Effector CD8-positive, alpha-beta T cell (primary cell): ENCODE measurements at places on chromosomes 2 and 18.

DNA sequence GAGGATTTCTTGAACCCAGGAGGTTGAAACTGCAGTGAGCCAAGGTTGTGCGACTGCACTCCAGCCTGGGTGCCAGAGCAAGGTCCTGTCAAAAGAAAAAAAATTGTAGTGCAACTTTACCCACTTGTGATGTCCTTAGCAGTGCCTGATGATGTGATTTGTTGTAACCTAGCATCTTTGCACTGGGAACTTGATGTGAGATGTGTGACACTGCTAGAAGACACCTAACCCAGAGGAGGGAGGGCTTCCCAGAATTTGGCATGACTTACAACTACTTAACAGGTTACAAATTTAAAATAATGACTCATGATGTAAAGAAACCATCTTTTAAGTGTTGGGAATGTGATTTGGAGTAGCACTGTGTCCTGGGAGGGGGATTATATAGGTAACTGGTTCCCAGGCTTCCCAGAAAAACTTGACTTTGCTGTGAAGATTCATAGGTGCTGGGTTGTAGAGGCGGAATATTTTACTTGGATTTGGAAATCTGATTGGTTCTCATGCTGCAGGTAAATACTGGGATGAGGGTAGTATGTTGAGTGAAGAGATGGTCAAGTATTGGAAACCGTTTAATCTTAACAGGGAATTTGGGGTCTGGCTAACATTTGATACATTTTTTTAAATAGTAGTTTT, 3.7 kb downstream of the EEF1B2 start:
- no peak for DNase-seq

GRCh38 chr2:45836316-45836715, 184.8 kb downstream of the PRKCE start:
- no peak for DNase-seq

- DNase-seq: no peak
These were observed 194.0 kb downstream of the ACTR3 start for GRCh38 chr2:114083717-114084387.

DNA sequence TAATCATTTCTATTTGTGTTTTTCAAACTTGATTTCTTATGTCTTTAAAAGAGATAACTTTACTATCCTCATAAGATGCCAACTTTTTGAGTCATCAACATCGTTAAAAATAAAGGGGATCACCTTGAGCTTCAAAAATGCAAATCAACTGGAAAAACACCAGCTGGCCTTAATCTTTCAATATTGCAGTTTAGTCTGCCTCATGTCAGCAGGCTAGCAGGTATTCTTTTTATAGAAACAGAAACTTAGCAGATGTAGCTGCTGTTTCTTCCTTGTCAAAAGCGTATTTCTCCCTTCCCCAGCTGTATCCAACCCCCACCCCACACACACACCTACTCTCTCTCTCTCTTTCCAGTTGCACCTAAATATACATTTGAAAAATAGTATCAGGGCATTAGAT, 154.1 kb upstream of the ZNF804A start:
- DNase-seq: no peak

GRCh38 chr18:48321121-48321520, 88.1 kb downstream of the ZBTB7C start:
- no peak for DNase-seq

DNA sequence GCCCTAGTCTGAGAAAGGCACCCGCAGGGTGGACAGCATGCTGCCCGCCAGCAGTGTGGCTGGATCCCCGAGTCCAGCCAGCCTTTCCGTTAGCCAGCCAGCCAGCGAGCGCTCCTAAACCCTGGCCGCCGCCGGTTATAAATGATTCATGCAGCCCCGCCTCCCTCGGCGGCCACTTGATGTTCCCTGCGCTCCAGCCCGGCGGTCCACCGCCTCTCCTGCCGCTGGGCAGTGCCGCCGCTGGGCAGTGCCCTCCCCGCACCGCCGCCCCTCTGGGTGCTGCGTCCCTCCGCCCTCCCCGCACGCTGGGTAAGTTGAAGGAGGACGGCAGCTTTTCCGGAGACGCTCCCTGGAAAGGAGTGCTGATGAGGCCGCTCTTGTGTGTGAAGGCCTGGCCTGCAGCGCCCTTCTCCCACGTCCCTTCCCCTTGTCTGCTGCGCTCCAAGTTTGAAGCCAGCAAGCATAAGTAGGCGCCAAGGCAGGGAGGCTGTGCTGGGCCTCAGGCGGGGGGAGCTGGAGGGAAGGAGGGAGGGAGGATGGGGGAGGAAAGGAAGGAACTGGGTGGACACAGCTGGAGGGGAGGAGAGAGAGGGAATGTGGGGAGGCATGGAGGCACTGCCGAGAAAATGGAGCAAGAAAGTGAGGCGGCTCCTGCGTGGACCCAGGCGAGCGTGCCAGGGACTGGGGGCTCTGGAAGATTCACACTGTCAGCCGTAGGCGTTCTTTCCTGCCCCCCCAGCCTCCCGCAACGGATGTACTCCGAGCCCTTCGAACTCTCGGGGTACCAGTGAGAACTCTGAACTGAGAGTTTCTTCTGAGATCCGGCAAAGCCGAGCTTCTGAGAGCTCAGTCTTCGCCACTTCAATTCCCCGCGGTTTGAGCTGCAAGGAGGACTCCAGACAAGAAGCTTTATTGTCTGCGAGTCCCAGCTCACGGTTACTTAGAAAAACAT, 131.9 kb downstream of the GLI2 start:
- no peak for DNase-seq

GRCh38 chr2:88897715-88898114, 206.2 kb downstream of the RPIA start:
- DNase-seq: no peak

DNA sequence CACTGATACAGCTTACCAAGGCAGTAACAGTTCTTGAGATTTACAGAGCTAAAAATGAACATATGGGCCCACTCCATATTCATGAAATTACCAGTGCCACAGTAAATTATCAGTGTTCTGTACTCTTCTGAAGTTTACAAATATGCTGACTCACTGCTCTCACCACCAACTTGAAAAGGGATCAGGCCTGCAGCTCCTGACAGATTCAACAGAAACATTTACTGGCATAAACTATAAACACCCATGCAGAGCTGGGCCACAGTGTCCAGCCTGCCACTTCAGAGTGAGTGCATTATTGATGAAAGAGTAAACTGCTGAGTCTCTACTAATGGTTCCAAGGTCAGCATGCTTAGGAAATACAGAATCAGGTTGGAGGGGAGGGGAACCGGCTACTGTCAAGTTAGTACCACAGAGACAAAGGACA, 83.1 kb downstream of the FARSB start:
- DNase-seq: no peak

DNA sequence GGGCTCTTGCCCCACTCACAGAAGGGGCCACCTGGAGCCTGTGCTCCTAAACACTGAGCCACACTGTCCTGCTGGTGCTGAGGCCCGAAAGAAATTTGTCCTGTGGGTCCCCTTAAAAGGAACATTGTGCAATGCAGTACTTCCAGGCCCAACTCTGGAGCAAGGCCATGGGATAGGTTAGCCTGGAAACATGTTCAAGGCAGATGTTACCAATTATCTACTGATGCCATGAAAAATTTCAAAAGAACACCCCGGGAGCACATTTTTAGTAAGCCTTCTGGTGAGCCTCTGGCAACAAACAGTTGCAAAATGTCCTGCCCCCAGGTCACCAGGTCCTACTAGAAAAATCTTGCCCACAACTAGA, 12.3 kb upstream of the PTMA start:
- DNase-seq: no peak

GRCh38 chr2:20635675-20636584, 15.0 kb downstream of the HS1BP3 start:
- DNase-seq: peak; percentile 12

DNA sequence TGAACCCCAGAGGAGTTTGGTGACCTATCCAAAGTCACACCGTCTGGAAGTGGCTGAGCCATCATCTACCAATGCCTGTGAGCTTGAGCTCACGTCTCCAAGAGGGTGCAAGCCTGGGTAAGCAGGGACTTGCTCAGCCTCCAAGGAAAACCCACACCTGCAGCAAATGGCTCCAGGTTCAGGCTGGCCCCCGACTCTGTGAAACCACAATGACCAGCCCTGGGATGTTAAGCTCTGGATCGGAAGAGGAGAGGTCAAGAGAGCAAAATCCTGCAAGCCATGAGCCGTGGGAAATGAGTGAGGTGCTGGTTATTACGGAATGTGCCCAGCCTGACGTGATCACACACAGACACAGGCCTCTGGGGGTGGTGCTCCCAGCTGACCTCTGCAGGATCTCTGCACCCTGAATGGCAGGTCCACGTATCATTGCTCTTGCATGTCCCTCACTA, 94.1 kb upstream of the OTOS start:
- no peak for DNase-seq

GRCh38 chr2:166934817-166935216, 46.5 kb downstream of the XIRP2 start:
- DNase-seq: no peak

DNA sequence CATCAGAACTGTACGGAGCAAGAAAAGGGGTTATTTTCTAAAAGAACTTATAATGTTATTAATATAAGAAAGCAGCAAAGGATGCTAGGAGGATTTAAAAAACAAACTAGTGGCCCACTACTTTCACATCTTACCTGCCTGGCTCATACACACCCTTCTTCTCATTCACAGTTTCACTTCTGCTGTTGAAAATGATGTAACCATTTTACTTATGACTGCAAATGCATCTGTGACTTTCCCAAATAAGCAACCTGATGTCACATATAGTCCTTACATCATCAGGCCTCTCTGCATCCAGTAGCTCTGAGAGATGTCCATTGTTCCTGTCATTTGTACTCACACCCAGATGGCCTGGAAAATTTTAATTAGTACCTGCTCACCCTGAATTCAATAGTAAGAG, 101.8 kb upstream of the MYO3B start:
- no peak for DNase-seq

DNA sequence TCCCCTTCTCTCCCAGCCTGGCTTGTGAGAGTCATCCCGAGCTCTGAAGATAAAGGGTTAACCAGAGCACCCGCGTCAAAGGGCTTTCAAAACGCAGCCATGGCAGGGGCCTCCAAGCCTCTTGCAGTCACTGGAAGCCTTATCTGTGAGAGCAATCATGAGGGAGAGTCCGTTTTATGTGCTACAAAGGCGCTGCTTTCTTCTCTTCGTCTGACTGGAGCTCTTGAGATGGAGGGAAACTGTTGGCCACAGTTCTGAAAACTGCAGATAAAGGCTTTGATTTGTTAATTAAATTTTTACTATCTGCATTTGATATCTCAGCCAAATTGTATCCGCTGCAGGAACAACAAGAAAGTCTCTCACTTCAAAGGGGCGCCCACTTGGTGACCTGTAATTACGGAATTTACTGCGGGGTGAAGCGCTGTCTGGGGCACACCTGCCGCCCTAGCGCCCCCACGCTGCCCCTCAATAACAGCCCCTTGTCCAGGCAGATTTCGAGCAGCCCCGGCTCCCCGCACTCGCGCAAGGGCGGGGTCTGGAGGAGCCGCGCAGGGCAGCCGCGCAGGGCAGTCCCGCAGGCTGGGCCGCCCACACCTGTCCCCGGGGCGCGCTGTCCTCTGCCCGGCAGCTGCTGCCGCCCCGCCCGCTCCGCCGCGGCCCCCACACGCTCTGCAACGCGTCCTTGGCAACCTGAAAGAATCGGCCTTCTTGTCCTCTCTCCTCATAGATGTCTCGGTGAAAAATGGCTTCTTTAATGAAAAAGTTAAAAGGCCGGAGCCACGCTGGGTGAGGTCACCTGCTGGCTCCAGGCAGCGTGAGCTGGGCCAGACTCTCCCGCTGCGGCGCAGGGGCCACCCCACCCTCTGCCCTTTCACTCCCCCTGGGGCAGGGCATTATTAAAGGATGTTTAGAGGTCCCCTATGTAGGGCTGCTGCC, 217.9 kb downstream of the VAPA start:
- no peak for DNase-seq

DNA sequence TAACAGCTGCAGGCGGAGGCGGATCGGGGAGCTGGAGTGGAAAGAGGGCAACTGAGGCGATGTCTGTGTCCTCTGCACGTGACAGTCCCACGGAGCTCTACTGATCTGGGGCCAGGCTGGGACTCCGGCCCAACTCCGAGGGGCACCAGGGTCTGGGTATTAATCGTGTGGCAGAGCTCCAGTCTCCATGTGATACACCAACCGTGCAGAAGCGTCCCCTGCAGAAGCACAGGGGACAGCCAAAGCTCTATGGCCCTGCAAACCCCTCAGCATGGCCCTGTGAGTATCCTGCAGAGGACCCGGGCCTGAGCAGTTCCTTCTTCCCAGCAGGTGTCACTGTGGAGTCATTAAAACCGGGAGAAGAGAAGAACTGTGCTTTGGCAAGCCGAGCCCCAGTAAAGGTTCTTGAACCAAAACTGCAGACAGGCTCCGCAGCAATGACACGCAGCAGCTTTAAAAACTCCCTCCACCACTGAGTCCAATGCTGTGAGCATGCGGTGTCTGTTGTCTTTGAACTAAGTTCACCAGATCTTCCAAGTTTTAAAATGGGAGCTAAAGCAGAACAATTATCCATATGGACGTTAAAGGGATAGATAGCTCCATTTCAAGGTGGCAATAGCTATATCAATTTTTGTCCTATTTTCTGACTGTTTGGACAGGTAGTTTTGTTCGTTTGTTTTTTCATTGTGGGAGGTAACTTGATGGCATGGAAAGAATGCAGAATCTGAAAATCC, 79.4 kb downstream of the TMEM182 start:
- no peak for DNase-seq

- no peak for DNase-seq
These were observed 85.2 kb downstream of the EML4 start for GRCh38 chr2:42254186-42254895.

GRCh38 chr2:164522561-164522981, 98.7 kb downstream of the GRB14 start:
- no peak for DNase-seq

DNA sequence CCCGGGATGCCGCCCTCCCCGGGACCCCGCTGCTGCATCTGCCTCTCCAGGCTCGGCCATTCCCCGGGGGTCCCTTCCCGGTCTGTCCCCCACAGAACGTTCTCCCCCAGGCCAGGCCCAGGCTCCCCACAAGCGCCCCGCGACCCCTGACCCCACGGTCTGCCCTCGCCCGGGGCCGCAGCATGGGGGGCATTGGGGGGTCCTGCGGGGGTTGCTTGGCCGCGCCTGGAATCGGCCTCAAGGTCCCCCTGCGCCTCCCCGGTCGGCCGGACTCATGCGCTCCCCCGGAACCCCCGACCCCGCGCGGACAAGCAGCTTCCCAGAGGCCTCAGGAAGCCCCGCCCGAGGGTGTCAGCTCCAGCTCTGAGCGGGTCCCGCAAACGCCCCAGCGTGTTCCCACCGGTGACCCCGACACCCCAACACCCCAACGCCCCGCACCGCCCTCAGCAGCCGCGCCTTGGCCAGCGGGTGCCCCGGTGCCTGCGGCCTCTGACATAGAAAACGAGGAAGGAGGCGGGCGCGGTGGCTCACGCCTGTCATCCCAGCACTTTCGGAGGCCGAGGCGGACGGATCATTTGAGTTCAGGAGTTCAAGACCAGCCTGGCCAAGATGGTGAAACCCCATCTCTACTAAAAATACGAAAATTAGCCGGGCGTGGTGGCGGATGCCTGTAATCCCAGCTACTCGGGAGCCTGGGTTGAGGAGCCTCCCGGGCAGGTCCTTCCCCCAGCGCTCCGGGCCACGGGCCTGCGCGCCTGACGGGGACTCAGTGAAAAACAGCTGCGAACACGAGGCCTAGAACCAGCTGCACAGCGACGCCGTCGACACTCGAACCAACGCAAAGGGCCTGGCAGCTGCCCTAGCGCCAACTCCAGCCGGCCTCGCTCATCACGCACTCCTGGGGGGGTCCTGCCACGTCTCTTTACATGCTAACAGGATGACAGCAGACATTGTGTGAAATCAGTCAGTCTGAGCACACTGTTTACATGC, 61.8 kb upstream of the CTDP1 start:
- DNase-seq: no peak
